BJ (cell line): ENCODE measurements at places on chromosomes 4 and X.

- no peak for DNase-seq
Measured at GRCh38 chr4:148305751-148306150, 136.5 kb downstream of the NR3C2 start.

GRCh38 chr4:185752872-185753271 is 59.1 kb downstream of the SORBS2 start:
- DNase-seq, result no peak

GRCh38 chr4:141860974-141861373 is 224.6 kb downstream of the IL15 start:
- DNase-seq, result no peak

GRCh38 chr4:22345678-22346077 is 170.2 kb downstream of the ADGRA3 start:
- DNase-seq, result no peak

- no peak for DNase-seq
Measured at GRCh38 chrX:154021131-154021611, 1.5 kb upstream of the IRAK1 start.

GRCh38 chr4:157443537-157443936 is 223.0 kb downstream of the GRIA2 start:
- DNase-seq, result no peak

DNA sequence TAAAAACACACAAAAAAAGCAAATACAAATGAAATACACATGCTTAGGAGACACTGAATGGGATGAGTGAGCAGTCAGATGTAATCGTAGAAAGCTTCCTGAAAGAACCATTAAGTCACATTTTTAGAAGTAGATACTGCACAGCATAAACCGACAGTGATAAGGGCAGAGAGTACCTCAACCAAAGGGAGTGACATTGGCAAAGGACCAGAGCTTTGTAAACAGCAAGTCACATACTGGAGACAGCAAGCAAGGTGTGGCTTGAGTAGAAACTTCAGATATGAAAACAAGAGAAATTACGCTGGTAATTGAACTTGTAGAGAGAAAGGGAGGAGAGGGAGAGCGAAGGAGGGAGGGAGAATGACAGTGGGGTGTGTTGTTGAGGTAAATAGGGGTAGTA is 92.0 kb downstream of the CHRDL1 start:
- DNase-seq, result no peak

- DNase-seq, result no peak
Measured at GRCh38 chr4:44660396-44660795, 9.0 kb upstream of the YIPF7 start.

DNA sequence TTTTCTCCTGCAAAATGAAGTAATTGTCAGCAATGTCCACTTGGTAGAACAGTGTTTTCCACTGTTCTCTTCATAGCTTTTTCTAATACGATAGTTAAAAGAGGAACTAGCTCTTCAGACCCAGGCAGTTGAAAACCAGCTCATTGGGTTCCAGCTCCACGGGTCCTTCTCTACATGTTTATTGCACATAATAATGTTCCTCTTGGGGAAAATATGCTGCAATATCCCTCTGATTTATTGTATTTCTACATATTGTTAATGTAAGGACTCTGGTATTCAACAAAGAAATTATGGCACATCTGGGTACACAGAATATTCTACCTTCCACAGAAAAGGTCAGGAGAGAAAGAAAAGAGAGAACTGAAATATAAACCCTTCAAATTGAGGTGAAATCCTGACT is 473.4 kb downstream of the TRIML1 start:
- no peak for DNase-seq

DNA sequence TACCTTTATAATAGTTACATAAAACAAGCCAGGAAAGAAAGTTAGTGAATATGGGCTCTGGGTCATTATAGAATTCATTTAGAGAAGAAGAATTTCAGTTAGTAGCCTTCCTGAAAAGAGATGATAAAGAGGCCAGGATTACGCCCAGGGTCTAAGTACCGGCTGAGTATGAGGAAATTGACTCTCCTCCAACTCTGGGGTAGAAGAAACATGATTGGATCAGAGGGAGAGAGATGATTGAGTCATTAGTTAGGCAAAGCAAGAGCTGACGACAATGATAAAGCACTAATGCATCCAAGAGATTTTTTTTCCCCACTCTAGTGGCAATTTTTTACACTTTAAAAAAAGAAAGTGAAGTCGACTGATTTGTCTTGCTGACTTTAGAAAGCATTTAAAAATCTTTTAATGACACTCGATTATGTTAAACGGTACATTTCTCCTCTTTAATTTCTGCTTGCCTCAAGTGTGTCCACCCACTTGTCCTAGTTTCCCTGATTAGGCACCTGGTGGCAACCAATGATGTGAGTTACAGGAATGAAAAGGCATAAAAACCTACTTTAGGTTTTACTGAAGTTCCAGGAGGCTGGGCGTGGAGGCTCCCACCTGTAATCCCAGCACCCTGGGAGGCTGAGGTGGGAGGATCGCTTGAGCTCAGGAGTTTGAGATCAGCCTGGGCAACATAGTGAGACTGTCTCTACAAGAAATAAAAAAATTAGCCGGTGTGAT is 37.3 kb upstream of the IGFBP7 start:
- peak; percentile 24 for DNase-seq

DNA sequence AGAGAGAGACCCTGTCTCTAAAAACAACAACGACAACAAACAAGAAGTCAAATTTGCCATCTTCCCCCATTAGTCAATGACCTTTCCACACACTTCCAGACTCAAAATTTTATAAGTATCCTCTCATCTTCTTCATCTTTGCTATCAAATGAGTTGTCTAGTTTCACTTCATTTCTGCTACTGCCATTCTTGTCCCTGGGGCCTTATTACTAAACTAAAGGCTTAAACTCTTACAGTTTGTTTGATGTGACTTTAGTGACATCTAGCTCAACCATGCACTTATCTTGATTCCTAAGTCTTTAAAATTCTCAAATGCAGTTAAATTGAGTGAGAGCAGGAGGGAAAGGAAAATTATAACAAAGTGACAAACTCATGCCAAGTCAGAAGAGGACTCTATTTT is 271.8 kb upstream of the GK2 start:
- DNase-seq, result no peak

DNA sequence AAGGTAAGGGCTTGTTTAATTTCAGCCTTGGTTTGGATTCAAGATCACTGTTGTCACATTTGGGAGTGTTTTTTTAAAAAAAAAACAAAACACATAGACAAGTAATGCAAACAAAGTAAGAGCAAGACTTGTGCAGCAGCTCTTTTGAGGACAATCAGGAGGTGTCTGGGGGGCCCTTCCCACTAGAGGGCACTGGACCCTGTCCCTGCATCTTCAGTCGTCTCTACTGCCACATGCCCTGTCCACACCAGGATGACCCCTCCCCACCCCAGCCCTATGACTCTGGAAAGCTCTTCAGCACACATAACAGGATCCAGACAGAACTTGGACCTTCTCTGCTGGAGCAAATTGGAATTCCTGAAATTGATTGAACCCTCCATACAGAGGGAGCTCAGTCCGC is 71.0 kb downstream of the USP46 start:
- DNase-seq, result no peak

- no peak for DNase-seq
Measured at GRCh38 chr4:13092702-13093101, 391.4 kb downstream of the RAB28 start.

- no peak for DNase-seq
Measured at GRCh38 chr4:83989835-83990234, 453.9 kb downstream of the GPAT3 start.

GRCh38 chrX:19373351-19373891 is 29.7 kb downstream of the PDHA1 start:
- DNase-seq, result no peak

GRCh38 chr4:133147921-133148689 is 989 bp upstream of the PCDH10 start:
- DNase-seq, result no peak

- no peak for DNase-seq
Measured at GRCh38 chr4:143549928-143550327, 36.4 kb downstream of the SMARCA5 start.

GRCh38 chrX:153885968-153886903 is at the start of gene L1CAM:
Gene L1CAM, minus strand, starts transcription at chrX:153886173. Its CDS starts 10,337 bp downstream, at chrX:153875836.
- no peak for DNase-seq

GRCh38 chrX:119655125-119655524 is 37.8 kb downstream of the SEPTIN6 start:
- DNase-seq, result peak; percentile 44

GRCh38 chrX:12423346-12423745 is 285.1 kb downstream of the FRMPD4 start:
- DNase-seq, result no peak

- no peak for DNase-seq
Measured at GRCh38 chr4:154313004-154313585, 178.5 kb downstream of the DCHS2 start.
